Stimulated activated CD4-positive, alpha-beta T cell treated with anti-CD3 and anti-CD28 coated beads, Interleukin-1b, Interleukin-23, amount 100 ng/mL, for 1 hour (primary cell): ENCODE measurements at places on chromosomes 5 and 9.

- no peak for DNase-seq
Measured at GRCh38 chr5:174192901-174193300, 147.4 kb downstream of the NSG2 start.

- DNase-seq, result no peak
Measured at GRCh38 chr9:35308316-35308715, 146.5 kb downstream of the UNC13B start.

DNA sequence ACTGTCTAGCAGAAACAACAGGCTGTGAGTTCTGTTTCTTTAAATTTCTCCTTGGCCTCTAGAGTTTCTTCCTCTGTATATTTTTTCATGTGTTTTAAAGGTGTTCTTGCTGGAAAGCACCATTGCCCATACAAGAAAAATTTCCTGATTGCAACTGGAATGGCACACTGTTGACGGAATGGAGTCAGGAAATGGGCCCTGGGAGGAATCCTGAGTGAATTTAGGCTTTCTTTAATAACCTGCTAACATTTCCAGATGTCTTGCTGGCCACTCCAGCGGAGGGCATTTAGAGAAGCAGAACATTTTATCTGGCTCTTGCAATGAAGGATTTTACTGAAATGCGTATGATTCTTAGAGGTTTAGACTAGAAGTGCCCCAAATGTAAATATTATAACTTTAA lies 736.3 kb downstream of the TAF11L14 start:
- DNase-seq, result no peak

- no peak for DNase-seq
Measured at GRCh38 chr5:9894571-9895301, 264.6 kb upstream of the TAS2R1 start.

- DNase-seq, result no peak
Measured at GRCh38 chr9:124215368-124215910, 42.3 kb upstream of the NEK6 start.

DNA sequence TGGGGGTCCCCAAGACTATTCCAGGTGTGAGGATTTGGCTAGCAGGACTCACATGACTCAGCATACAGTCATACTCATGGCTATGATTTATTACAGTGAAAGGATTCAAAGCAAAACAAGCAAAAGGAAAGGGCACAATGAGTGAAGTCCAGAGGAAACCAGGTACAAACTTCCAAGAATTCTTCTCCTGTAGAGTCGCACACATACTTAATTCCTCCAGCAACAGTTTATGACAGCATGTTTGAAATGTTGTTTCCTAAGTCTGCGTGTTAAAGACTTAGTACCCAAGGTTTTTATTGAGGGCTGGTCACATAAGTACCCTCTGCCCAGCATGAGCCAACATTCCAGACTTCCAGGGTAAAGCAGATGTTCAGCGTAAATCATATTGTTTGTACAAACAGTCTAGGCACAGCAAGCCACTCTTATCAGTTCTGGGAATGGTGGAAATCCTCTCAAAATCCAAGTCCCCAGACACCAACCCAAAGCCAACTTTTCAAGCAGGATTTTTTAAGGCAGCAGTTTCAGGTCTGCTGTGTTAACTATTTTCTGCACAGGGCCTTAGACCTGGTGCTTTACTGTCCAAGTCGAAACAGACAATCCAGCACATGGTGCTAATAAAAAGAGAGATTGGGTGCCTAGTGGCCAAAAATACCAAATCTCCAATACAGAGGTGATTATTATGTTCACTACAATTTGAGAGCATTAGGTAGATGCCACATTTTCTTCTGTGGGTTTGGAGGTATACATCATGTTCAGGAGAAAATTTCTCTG lies 18.6 kb upstream of the RICTOR start:
- DNase-seq, result no peak

- DNase-seq, result no peak
Measured at GRCh38 chr9:21985964-21986667, 8.1 kb downstream of the CDKN2A start.

GRCh38 chr9:70549926-70550325 lies 135.5 kb upstream of the KLF9 start:
- DNase-seq, result no peak

DNA sequence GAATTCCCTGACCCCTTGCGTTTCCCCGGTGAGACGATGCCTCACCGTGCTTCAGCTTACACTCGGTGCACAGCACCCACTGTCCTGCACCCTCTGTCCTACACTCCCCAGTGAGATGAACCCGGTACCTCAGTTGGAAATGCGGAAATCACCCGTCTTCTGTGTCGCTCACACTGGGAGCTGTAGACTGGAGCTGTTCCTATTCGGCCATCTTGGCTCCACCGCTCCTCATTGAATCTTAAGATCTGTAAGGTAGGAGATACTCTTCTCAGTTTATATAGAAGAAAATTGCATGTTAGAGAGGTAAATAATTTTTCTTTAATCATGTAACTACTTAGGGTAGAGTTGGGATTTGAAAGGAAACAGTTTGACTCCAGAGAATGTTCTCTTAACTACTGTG lies 62.2 kb downstream of the DMRTA1 start:
- DNase-seq, result no peak

- no peak for DNase-seq
Measured at GRCh38 chr9:5452286-5452609, 1.9 kb downstream of the CD274 start.

- DNase-seq, result no peak
Measured at GRCh38 chr9:110847671-110848070, 179.1 kb downstream of the MUSK start.

DNA sequence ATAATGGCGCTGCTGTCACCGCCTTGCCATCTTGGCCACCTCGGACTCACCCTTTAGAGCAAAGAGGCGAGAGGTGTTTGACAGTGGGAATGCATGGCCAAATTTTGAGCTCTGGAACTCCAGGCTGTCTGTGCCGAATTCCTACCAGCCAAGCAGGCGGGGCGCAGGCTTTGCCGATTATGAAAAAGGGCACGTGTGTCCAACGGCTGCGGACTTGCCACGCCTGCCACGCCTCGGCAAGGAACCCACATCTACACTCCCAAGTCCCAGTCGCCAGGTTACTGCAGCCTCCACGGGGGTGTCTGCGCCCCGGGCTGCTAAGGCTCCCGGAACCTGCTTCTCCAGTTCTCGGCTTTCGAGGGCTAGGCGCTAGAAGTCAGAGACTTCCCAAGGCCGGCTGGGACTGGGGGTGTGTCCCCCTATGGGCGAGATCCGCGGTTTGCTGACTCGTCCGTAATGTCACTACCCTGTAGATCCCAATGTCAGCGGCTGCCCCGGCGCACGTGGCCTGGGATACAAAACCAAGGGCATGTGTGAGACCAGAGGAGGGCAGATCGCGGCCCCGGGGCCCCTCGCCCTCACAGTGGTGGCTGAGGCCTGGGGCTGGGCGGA lies 2.8 kb downstream of the NPR3 start:
- no peak for DNase-seq

GRCh38 chr5:92566113-92566786 lies 1014.8 kb downstream of the NR2F1-AS1 start:
- DNase-seq, result no peak

GRCh38 chr5:123207852-123208251 lies 118.8 kb downstream of the PRDM6 start:
- no peak for DNase-seq

- DNase-seq, result no peak
Measured at GRCh38 chr9:71901695-71902597, 9.0 kb downstream of the ABHD17B start.

GRCh38 chr9:124297551-124297901 lies 39.8 kb downstream of the NEK6 start:
- no peak for DNase-seq

GRCh38 chr9:69611221-69611620 lies 61.0 kb downstream of the APBA1 start:
- DNase-seq, result no peak

- no peak for DNase-seq
Measured at GRCh38 chr9:26228273-26228672, 550.0 kb upstream of the TUSC1 start.

- no peak for DNase-seq
Measured at GRCh38 chr5:72154076-72154756, 46.9 kb downstream of the MAP1B start.

DNA sequence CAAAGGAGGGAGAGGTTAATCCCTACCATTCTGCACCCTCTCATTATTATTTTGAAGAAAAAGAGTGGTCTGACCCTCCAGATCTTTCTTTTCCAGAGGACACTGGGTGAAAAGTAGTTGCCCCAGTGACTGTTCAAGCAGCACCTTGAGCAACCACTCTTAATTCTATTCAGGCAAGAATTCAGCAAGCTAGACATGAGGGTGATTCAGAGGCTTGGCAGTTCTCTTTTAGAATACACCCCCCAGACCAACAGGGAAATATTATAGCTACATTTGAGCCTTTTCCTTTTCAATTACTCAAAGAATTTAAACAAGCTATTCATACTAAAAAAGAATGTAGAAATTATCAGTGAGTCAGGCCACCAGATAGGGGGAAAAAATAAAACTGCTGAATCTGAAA lies 178.3 kb downstream of the MRPS30 start:
- DNase-seq, result no peak

DNA sequence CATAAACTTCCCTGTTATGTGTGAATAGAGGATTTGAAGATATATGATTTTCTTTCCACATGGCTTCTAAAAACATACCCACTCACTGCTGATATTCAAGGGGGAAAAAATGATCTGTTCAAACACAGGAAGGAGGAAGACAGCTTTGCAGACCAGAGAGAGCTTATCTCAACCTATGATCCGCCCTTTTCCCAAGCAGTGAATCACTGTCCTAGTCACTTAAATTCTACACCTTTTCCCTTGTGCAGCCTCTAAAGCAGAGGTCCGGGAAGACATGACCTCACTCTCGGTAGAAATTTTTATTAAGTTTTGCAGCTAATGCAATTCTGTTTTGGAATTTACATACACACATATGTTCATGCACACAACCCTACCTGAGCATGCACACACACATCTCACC lies 197.2 kb downstream of the DIRAS2 start:
- DNase-seq, result no peak

- DNase-seq, result no peak
Measured at GRCh38 chr5:54720341-54720740, 202.8 kb downstream of the SNX18 start.

DNA sequence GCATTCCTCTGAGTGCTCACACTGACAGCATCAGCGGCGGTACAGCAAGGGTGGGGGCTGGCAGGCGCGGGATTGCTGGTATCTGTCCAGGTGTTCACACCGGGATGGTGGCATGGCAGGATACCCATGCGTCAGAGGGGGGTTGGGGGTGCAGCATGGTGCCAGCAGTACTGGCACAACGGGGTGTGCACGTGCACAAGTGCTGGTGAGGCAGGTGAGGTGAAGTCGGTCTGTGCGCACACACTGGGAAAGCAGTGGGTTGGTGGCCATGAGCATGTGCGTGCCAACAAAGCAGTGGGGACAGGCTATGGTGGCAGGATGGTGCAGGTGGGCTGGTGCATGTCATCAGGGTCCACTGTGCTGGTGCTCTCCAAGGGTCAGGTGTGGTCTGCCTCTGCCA lies 819.6 kb upstream of the EDIL3 start:
- no peak for DNase-seq

DNA sequence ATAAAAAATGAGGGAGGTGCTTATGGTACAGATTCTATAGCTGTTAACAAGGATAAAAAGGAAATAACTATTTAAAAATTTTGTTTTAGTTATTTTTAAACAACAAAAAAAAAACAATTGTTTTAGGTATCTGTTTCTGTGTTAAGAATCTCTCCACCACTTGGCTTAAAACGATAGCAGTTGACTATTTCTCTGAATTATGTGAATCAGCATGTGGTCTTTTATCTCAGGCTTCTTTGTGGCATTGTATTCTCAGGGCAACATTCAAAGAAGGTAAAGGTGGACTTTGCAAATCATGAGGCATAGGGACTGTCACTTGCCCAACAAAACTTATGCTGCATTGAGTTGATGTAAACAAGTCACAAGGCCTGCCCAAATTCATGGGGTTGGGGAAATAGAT lies 55.2 kb downstream of the ERBIN start:
- DNase-seq, result no peak

- DNase-seq, result no peak
Measured at GRCh38 chr9:69963803-69964202, 79.8 kb upstream of the MAMDC2 start.

- DNase-seq, result no peak
Measured at GRCh38 chr5:145838276-145838675, 3.1 kb upstream of the PRELID2 start.

GRCh38 chr5:148224117-148224742 lies 14.1 kb upstream of the MARCOL start:
- DNase-seq, result no peak

DNA sequence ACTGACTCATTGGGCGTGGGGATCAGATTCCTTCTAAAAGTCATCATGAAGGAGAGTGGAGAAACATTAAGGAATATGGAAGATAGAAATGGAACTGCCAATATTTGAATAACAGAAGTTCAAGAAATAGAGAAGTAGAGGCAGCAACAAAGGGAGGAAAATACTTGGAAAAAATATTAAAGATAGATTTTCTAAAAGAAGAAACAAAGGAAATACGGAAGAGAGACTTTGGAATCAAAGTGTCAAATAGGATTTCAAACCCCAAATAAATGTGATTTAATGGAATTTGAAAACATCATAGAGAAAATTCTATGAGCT lies 605.1 kb upstream of the KLF4 start:
- no peak for DNase-seq

- DNase-seq, result no peak
Measured at GRCh38 chr9:14119694-14120514, 194.0 kb downstream of the NFIB start.

- DNase-seq, result no peak
Measured at GRCh38 chr5:120630550-120630949, 166.4 kb downstream of the PRR16 start.

DNA sequence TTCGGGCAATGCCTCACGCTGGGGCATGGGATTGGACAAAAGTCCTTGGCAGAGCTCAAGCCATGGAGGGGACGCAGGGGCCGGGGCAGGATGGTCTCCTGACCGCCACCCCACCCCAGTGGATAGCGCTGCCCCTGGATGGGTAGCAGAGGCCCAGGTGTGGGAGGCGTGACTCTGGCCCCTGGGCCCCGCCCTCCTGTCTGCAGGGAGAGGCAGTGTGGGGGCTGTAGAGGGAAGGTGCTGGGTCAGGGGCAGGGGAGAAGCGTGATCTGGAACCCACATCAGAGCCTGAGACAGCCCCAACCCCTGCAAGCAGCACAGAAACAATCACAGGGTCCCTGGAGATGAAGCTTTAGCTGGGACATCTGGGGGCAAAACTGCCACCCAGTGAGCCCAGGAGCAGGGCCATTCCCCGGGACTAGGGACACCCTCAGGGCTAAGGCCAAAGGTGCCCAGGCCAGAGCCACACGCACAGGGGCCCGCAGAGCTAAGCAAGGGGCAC lies 36.2 kb downstream of the NACC2 start:
- no peak for DNase-seq
